ENCODE measurements at places on chromosomes 7 and 10. TPM values are rescaled to one million over a fixed set of nuclear protein-coding genes. Genes with fewer than 3 reads are reported as not detected.

DNA sequence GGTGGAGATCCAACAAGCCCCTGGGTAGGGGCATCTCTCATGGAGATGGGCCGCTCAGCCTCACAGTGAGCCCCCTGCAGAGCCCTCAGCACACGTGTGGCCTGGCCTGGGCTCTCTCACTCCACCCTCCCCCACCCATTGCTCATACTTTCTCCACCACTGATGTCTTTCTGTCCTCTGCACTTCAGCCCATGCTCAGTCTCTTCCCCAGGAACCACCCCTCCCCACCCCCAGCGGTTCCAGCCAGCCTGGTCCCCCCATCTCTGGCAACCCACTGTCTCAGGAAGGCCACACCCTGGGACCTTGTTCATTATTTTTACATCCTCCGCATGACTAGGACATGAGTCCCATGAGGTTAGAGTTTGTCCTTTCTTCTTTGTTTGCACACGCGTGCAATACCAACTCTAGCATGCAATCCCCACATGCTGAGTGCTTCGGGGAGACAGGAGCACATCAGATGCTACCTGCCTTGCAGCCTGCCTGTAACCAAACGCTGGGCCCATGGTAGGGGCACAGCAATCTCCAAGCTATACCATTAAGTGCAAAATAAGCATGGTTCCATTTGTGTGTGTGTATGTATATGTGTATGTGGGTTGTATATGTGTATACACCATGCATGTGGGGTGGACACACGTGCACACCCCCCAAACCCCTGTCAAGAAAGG, 408.4 kb upstream of the FOXK1 start:
- DNase-seq: no peak

DNA sequence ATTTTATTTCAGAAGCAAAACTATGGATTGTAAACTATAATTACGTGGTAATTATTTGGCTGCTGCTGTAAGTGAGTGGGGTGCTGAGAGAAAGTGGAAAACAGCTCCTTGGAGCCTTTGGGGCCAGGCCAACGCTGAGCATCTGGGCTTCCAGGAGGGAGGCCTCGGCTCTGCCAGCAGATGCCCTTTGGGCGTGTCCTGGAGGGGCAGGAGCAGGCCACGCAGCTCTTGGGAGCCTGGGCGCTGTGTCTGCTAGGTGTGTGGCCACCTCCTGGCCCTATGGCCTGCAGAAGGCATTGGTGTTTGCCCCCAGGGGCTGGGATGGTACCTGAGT, 423.3 kb downstream of the GLRX3 start:
- DNase-seq: no peak

DNA sequence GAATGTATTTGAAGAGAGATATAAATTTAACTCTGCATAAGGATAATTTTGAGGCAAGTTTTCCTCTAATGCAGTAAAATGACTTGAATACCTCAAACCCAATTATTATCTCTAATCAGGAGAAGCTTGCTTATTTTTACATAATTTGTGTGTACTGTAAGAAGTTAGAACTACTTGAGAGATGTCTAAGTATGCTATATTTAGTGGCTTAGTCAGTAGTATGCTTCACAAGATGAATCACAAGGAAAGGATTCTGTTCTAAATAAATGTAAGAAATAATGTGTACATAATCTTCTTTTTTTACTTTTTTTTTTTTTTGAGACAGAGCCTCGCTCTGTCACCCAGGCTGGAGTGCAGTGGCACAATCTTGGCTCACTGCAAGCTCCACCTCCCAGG, 13.7 kb downstream of the PHTF2 start:
- DNase-seq: no peak

- no peak for DNase-seq
Measured at GRCh38 chr7:5283421-5284303, 919 bp downstream of the SLC29A4 start.

The SORBS1 gene
- 58.2 TPM for total RNA-seq

The GLI3 gene
- 20.7 TPM for total RNA-seq

GRCh38 chr7:35384761-35385700, 131.1 kb upstream of the TBX20 start:
- DNase-seq: no peak

- DNase-seq: no peak
Measured at GRCh38 chr7:19670806-19671205, 38.0 kb downstream of the POLR1F start.

The MSMB gene
- total RNA-seq: 5.3 TPM

DNA sequence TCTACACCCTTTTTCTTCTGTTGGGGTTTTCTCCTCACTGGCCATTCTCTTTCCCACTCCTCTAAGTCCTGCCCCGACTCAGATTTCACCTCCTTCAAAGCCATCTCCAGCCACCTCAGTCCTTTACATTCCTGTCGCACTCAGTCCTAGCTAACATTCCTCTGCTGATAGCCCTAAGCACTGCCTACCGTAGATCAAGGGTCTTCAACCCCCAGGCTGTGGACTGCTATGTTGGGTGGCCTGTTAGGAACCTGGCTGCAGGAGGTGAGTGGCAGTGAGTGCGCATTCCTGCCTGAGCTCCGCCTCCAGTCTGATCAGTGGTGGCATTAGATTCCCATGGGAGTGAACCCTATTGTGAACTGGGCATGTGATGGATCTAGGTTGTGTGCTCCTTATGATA, 11.2 kb downstream of the PFKFB3 start:
- DNase-seq: no peak

The CTAGE6 gene
- 0.44 TPM for total RNA-seq

Data from lower lobe of right lung (tissue), 2 donors.